ENCODE measurements at places on chromosomes 2 and 18.
A peak's percentile ranks its signal among the peaks of the same experiment; 100 is the strongest.

GRCh38 chr2:218898109-218898878 is 17.6 kb downstream of the WNT10A start:
- DNase-seq, result peak; percentile 85

DNA sequence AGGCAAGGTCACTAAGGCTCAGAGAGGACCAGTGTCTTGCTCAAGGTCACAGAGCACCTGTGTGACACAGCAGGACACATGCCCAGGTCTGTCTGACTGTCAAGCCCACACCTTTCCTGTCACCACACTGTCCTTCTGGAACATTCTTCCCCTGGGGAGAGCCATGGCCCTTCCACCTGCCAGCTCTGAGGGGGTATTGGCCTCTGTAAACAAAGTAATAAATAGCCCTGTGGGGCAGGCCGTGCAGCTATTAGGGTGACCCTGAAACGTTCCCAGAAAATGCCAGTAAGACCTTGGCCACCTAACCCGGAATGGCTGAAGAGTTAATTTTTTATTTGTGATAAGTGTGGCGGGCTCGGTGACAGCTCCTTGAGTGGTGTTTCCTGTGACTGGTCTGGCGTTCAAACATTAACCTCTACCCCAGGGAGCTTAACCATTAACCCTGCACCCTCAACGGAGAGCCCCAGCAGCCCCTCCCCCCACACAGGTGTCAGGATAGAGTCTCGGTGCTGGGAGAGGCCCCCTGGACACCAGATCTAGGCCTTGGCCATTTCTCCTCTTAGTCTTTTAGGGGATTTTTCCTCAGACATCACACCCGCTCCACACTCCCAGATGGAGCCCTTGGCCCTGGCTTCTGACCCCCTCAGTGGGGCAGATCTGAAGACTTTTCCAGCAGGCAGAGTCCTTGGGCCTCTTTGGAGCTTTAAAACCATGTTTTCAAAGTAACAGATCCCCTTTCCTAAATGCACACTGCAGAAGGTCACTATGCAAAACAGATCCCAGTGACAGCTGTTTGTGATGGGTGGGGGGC is 36.6 kb downstream of the SCTR start:
- DNase-seq, result no peak

- DNase-seq, result no peak
These were observed 500.8 kb upstream of the ZEB2 start for GRCh38 chr2:145020694-145021093.

- DNase-seq, result no peak
These were observed 48.1 kb downstream of the TPGS2 start for GRCh38 chr18:36780748-36781147.

DNA sequence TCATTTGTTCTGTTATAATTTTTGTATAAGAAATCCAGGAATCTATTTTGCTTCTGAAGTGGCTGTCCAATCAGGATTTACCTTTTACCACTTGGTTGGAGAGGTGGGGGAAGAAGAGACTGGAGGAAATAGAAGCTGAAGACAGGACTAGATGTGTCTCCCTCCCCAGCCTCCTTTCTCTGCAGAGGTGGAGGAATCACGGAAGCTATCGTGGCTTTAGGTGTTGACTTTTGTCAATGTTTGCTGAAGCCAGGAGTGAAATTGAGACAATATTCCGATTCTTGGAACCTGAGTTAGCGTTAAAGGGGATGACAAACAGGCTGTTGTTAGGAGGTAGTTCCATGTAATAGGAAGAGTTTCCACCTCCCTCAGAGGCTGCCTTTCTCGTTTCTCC is 43.5 kb downstream of the PDCL3 start:
- DNase-seq, result no peak

DNA sequence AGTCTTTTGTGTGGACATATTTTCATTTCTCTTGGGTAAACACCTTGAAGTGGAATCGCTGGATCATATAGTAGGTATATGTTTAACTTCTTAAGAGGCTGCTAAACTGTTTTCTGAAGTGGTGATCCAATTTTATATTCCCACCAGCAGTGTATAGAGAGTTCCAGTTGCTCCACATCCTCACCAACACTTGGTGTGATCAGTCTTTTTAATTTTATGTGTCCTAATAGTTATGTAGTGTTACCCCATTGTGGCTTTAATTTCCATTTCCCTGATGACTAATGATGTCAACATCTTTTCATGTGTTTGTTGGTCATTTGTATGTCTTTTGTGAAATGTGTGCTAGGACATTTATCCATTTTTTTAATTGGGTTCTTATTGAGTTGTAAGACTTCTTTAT is 56.9 kb downstream of the DGKD start:
- no peak for DNase-seq

- DNase-seq, result no peak
These were observed 95.4 kb downstream of the CABLES1 start for GRCh38 chr18:23230686-23231085.

DNA sequence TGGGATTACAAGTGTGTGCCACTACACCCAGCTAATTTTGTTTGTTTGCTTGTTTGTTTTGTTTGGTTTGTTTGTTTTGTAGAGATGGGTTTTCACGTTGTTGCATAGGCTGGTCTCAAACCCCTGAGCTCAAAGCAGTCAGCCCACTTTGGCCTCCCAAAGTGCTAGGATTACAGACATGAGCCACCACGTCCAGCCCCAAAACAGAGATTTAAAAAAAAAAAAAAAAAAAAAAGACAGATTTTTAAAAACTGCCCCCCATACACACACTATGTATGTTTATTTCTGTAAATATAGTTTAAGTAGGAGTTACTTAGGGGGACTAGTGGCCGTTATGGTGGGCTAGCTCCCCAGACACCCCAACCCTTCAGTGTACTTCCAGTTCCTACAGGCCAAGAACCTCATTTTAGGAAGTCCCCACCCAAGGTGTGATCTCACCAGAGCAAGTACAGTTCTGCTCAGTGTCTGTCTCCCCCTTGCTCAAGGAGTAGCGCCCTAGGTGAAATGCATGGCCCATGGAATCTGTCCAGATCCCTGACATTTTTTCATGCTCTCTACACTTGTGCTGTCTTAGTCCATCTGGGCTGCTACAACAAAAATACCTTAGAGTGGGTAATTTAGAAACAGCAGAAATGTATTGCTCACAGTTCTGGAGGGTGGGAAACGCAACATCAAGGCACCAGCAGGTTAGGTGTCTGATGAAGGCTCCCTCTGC is 1.6 kb upstream of the TMBIM1 start:
- DNase-seq, result no peak

GRCh38 chr2:199335502-199335901 is 122.2 kb downstream of the SATB2 start:
- no peak for DNase-seq

- DNase-seq, result no peak
These were observed 154.9 kb downstream of the CAPN13 start for GRCh38 chr2:30652271-30652915.

- DNase-seq, result no peak
These were observed 200.4 kb downstream of the TSN start for GRCh38 chr2:121955872-121956271.

- no peak for DNase-seq
These were observed 123.0 kb upstream of the ARHGAP28 start for GRCh38 chr18:6606411-6607085.

- no peak for DNase-seq
These were observed 43.6 kb upstream of the SLC14A2 start for GRCh38 chr18:45571714-45572113.

- DNase-seq, result no peak
These were observed 110.7 kb downstream of the ZEB2 start for GRCh38 chr2:144409241-144409640.

DNA sequence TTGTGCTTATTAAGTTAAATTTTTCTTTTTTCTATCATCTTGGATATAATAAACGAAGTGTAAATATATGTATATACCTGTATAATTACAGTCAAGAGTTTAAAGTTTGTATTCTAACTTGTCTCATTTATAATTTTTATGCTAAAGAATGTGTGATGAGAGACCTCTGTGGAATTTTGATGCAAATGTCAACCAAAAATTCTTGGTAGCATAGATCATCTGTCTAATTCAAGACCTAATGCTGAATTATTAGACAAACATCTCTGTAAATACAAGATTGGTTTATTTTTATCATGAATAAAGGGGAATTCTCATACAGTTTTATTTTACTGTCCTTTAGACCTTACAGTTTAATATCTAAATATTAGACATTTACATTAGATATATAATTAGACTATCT is 149.2 kb upstream of the VWC2L start:
- DNase-seq, result no peak

GRCh38 chr18:79779021-79779699 is 18.6 kb upstream of the KCNG2 start:
- no peak for DNase-seq

DNA sequence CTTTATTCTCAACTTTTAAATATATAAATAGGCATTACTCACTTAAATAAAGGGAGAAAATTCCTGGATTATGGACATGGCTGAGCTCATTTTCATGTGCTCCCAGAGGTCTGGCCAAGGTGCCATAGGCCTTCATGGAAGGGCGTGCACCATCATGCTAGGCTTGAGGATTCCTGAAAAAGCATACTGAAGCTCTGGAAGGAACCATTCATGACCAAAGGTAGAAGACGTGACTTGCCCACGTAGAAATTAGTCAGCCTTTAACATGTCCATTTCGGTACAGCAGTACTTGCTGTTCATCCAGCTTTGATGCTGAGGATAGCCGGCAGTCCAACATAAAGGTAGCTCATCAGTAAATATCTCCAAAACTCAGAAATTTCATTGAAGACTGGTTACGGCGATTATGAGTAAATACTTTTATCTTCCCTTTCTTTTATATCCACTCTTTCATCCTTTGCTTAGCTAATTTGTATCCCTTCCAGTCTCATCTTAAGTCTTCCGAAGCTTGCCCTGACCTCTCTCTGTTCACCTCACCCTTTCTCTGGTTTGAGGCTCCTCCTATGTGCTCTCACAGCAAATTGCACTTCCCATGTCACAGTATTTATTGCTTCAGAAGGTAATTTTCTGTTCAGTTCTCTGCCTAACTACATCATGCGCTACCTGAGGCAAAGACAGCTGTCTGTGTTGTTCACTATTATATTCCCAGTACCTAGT is 32.3 kb upstream of the ASNSD1 start:
- DNase-seq, result no peak

GRCh38 chr2:140998017-140998416 is 1132.8 kb downstream of the LRP1B start:
- no peak for DNase-seq

- no peak for DNase-seq
These were observed 54.9 kb upstream of the CYP1B1 start for GRCh38 chr2:38130876-38131275.

DNA sequence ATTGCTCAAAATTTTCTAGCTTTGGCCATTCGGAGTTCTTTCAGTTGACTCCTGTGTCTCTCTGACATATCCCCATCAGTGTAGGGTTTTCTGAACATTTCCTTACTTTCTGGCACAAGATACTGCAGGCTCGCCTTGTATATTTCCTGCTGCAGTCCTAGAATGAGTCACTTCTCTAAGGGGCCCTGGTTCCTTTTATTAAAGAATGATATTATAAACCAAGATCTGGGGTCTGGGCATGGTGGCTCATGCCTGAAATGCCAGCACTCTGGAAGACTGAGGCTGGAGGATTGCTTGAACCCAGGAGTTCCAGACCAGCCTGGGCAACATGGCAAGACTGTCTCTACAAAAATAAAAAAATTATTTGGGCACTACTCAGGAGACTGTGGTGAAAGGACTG is 3.0 kb upstream of the RPL37A start:
- DNase-seq, result no peak

DNA sequence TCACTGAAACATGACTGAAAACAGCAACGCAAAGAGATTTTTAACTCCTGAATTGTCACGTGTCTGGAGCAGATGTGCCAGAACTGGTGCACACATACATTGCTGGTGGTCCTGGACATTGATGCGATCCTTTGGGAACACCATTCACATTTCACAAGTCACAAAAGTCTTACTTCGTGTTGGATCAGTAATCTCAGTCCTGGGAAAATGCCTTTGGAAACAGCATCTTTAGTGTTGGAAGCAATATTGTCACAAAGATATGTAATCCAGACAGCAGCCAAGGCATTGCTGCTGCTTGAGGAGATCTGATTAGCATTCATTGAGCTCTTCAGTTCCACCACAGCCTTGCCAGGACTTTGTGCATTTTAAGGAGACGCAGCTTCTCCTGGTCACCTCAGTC is 126.2 kb upstream of the SH3BP4 start:
- DNase-seq, result peak; percentile 59

DNA sequence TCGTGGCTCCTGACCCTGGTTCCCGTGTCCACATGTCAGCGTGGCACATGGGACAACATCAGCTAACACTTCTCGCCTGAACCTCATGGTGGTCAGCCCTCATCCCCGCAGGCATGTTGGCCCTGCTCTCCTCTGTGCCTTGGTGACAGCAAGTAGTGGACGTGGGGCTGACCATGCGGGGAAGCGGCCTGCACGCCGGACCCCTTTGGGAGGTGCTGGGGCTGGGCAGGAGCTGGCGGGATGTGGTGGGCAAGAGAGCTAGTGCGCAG is 249.5 kb downstream of the TWIST2 start:
- DNase-seq, result no peak

- DNase-seq, result no peak
These were observed 95.0 kb upstream of the TACR1 start for GRCh38 chr2:75294362-75294761.

DNA sequence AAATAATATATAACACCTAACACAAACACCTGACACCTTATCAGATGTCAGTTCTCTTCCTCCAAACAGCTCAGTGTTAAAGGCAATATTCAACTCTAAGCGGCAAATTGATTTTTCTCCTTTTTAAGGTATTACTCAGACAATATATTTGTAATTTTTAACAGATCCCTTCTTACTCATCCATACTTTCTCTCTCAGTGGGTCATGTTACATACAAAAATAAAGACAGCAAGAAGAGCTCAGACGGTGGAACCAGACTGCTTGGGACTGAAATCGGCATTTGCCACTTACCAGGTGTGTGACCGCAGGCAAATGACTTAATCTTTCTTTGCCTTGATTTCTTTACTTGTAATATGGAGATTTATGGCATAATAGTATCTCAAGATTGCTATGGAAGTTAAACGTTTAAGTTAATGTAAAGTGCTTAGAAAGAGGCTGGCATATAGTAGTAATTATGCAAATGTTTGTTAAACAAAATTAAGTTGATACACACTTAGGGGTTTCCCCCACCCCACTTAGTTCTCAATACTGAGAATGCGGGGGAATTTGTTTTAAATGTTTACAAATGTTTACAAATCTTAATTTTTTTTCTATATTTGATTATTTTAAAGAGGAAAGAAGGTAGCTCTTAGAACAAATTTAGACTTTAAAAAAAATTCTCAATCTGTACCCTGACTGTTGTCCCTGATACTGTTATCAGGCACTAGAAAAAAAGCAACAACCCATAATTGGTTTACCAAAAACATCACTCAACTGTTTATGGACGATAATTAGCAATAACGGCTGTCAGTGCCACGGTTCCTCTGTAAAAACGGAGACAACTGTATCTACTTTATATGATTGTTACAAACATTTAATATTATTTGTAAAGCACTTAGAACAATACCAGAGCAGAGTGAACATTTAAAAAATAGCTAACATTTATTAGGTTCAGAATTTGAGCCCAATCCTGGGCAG is 25.6 kb downstream of the MAP3K2 start:
- no peak for DNase-seq

DNA sequence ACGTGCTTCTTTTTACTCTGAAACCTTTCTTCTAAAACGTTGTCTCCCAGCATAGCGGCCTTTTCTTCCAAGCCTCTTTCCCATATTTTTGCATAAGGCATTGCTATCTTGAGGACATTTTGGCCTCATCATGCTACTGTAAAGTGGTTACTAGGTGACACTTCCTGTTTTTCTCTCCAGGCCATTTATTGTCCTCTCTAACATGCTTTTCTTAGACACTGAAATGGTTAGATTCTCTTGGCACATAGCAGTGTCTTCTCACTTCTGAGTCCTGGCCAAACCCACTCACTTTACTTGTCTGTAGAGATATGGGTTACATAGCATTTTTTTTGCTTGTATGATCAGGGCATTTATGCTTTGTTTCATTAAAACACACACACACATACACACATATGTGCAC is 50.1 kb upstream of the KCNH7 start:
- DNase-seq, result peak; percentile 2
